Brain microvascular endothelial cell (primary cell): ENCODE measurements at places on chromosomes 11 and 22.

GRCh38 chr22:49996518-49997250 lies 15.9 kb downstream of the IL17REL start:
- DNase-seq, result no peak

GRCh38 chr11:73759610-73760134 lies 1.2 kb downstream of the RAB6A start:
- no peak for DNase-seq

- DNase-seq, result no peak
Observed at GRCh38 chr22:25143156-25144076, 56.2 kb upstream of the CRYBB3 start.

DNA sequence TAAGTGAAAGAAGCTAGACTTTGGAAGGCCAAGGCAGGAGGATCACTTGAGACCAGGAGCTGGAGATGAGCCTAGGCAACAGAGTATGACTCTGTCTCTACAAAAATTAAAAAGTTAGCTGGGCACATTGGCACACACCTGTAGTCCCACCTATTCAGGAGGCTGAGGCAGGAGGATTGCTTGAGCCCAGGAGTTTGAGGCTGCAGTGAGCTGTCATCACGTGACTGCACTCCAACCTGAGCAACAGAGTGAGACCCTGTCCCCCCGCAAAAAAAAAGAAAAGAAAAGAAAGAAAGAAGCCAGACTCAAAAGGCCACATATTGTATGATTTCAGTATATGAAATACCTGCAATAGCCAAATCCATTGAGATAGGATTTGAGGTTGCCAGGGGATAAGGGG lies 7.9 kb upstream of the CAPN5 start:
- DNase-seq, result no peak
